ENCODE measurements at places on chromosomes 5 and 9.

DNA sequence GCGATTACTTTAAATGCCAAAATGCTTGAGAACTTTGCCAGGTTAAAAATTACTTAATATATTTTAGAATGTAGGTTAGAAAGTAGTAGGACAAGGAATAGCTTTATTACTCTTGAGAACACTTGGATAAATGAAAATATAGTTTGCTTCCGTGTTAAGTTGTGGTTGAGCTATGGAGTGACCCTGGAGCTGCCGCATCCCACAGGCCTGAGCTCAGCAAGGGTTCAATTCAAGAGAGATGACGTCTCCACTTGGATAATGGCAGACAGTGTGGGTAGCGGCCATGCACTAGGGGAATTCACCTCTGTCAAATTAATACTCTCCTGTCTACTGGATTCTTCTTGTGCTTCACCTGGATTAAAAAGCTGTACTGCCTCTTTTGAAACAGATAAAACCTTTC is 105.0 kb downstream of the GAPVD1 start:
- DNase-seq = no peak

- no peak for DNase-seq
Measured at GRCh38 chr9:22107202-22108045, 98.3 kb upstream of the CDKN2B start.

- DNase-seq = no peak
Measured at GRCh38 chr9:32906213-32906612, 95.2 kb downstream of the APTX start.

- DNase-seq = no peak
Measured at GRCh38 chr5:58346041-58346440, 113.8 kb downstream of the PLK2 start.

- DNase-seq = no peak
Measured at GRCh38 chr5:25020454-25020853, 375.7 kb upstream of the CDH10 start.

GRCh38 chr5:14296533-14297331 is 153.6 kb downstream of the TRIO start:
- DNase-seq = no peak

- DNase-seq = no peak
Measured at GRCh38 chr5:11878814-11879213, 25.4 kb downstream of the CTNND2 start.

- DNase-seq = no peak
Measured at GRCh38 chr5:36935805-36936204, 59.2 kb downstream of the NIPBL start.

GRCh38 chr9:12993466-12993865 is 218.6 kb downstream of the LURAP1L start:
- no peak for DNase-seq

DNA sequence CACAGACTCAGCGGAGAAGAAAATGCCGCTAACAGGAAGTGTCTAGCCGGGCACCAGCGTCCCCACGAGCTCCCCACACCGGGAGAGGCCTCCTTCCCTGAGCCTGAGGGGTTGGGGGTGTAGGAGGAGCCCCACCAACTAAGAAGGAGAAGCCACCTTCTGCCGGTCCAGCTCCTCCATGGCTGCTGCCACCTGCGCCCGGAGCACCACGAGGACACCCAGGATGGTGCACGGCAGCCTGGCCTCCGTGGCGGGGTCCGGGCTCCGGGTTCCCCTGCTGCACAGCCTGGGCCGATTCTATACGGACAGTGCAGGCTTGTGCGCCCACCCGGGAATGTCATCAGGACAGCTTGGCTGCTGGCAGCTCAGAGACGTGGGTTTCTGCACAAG is 297 bp downstream of the LCN8 start:
- DNase-seq = no peak

DNA sequence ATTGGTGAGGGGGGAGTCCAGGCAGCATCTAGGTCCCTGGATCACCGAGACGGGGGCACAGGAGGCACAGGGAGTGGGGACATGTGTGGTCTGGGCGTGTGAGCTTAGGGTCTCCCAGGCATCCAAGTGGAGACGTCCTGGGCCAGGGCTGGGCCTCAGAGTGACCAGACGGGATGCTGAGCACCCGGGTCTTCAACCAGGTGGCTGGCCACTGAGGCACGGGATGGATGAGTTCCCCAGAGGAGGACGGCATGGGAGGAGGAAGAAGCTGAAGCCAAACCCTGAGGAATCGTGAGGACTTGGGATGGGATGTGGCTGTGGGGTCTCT is 88.0 kb downstream of the LMX1B start:
- no peak for DNase-seq

- DNase-seq = no peak
Measured at GRCh38 chr9:14391620-14392019, 77.7 kb upstream of the NFIB start.

- DNase-seq = no peak
Measured at GRCh38 chr5:68562308-68562707, 346.8 kb downstream of the PIK3R1 start.

DNA sequence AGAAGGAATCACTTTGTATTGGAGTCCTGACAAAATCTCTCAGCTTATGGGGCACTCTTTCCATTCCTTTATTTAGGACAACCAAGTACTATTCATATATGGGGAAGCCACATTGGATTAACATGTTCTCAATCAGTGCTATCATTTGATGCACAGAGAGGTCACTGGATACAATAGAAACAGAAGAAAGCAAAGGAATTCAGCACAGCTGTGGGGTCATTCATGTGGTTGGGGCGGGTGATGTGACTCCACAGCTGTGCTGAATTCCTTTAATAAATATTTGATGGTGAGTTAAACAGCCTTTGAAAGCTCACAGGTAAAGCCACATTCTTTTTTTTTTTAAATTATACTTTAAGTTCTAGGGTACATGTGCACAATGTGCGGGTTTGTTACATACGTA is 854 bp upstream of the TEX48 start:
- DNase-seq = no peak

DNA sequence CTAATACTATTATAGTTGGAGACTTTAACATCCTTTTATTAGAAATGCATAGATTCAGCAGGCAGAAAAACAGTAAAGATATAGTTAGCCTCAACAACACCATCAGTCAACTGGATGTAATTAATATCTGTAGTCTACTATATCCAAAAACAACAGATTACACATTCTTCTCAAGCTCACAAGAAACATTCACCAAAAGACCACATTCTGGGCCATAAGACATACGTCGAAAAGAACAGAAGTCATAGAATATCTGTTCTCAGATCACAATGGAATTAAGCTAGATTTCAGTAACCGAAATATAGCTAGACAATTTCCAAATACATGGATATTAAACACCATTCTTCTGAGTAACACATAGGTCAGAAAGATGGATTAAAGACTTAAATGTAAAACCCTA is 336.6 kb upstream of the RPS23 start:
- no peak for DNase-seq

Data from GM04504 (cell line).